ENCODE measurements at places on chromosomes 6 and 20.

GRCh38 chr6:129955584-129955983 lies 62.8 kb upstream of the L3MBTL3 start:
- no peak for DNase-seq

DNA sequence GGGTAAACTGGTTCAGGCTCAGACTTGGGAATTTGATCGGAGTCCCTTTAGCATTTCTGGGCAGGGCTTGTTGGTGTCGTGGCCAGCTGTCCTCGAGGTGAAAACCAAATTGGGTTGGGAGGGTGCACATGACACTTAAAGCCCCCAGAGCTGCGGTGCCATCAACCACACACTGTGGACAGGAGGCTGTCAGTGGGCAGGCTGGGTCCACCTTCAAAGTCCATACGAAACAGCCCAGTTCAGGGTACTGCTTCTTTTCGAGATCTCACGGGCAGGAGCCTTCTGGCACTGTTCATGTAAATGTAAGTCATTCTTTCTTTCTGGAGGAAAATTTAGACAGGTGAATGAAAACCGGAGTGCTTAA lies 7.0 kb downstream of the SYNJ2 start:
- no peak for DNase-seq

- no peak for DNase-seq
These were observed 81.5 kb downstream of the RREB1 start for GRCh38 chr6:7189101-7189758.

DNA sequence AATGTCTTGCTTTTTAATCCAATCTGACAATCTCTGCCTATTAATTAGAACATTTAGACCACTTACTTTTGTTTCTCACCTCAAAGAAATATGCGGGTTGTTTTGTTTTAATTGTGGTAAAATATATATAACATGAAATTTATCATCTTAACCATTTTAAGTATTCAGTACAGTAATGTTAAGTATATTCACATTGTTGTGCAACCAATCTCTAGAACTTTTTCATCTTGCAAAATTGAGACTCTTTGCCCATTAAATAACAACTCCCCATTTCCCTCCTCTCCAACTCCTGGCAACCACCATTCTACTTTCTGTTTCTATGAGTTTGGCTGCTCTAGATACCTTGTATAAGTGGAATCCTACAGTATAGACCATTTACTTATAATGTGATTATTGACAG lies 13.8 kb upstream of the TCP11 start:
- no peak for DNase-seq

DNA sequence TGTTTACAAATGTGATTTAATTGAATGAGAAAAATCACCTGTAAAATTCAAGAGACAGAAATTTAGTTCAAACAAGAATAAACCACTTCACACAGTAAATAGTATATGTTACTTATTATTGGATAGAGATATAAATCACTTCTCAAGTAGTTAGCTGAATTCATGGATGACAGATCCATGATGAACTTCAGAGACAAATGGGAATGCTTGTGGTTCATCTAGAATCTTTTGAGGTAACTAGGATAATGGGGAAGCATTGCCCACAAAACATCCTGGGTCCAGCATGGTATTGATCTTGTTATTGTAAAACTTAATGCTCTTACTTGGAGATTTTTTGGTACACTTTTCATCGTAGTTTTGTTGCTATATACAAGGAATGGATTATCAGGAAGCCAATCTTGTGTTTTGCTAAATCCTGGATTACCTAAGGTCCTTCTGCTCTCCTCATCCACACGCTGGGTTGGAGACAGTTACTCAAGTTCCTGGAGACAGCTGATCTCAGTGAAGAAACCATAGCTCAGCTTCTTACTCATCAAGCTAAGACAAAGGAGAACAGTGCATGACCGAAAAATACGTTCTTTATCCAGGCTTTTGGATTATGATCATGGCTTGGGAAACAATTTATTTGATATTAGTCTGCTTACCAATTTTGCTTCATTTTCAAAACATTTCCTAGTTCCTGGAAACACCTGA lies 142.5 kb upstream of the PREP start:
- no peak for DNase-seq

- DNase-seq, result no peak
These were observed 1182.4 kb downstream of the HACE1 start for GRCh38 chr6:103677290-103677689.

DNA sequence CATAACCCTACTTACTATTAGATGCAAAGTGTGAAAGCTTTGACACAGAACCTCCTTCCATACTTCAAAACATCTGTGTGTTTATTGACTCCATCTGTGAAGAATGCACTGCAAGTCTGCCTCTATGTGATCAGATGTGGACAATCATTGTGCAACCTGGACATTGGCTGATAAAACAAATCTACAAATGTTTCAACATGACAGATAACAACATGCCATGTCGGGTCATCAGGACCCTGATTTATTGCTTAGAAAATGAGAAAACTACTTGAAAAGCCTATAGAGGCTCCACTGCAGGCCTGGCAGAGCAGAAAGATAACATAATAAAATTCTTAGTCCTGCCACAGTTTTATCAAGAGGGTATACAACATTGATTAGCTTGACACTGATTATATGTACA lies 1286.4 kb downstream of the GRIK2 start:
- DNase-seq, result no peak

DNA sequence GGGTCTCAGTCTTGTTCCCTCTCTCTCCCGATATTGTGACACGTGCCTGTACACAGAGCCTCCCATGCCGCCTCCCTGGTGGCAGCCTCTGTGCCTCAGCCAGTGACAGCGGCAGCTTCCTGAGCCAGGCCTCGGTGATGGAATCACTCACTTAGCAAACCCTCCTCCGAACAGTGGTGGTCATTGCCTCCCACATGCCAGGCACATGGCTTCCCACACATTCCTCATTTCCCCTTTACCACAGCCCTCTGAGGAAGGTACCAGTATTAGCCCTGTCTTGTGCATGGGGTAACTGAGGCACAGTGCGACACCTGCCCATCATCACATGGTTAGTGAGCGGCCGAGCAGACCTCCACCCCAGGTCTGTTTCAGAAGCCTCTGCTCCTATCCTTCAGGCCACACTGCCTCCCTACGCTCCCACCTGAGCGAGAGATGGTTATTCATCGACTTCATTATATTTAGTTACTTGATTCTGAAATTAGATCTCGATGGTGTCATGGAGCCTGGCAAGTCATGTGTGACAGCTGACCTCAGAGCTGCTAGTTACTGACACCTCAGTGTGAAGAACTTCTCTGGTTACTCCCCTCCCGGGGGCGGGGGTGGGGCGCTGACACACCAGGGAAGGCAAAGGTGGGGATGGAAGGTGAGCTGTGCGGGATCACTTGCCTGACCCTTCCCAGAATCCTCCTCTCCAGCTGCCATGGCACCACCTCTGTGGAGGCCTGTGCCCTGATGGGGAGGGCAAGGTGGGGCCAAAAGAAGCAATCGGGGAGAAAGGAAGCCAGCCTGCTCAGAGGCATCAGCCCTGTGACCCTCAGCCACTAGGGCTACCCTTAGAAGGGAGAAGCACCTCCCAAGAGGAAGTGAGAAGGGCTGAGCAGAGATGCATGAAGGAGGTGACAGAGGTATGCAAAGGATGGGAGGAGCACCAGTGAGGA lies 17.9 kb downstream of the MDGA1 start:
- no peak for DNase-seq

GRCh38 chr6:40957616-40958492 lies 81.2 kb downstream of the UNC5CL start:
- DNase-seq, result no peak

DNA sequence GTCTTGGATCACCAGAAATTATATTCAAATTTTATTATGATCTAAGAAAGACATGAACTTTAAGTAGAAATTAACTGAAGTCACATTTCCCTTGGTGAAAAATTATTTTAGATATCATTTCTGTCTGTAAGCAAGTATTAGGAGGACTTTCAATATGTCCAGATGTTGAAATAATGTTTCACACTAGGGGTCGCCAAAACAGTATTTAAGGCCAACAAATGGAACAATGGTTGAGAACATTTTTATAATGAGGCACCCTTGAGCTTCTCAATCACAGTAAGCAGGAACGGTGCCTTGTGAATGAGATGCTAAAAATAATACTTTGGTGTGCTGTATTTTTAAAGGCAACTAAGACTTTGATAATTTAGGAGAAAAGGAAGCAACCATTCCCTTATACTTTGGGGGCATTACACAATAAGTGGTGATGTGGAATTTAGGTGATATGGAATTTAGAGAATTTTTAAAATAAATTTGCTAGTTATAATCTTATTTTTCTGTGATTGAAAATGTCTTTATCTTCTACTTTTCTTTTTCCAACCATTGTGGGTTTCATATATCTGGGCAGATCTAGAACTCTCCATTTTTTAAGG lies 9.6 kb upstream of the SF3B5 start:
- no peak for DNase-seq

- no peak for DNase-seq
These were observed 13.0 kb upstream of the BAG2 start for GRCh38 chr6:57159127-57159526.

DNA sequence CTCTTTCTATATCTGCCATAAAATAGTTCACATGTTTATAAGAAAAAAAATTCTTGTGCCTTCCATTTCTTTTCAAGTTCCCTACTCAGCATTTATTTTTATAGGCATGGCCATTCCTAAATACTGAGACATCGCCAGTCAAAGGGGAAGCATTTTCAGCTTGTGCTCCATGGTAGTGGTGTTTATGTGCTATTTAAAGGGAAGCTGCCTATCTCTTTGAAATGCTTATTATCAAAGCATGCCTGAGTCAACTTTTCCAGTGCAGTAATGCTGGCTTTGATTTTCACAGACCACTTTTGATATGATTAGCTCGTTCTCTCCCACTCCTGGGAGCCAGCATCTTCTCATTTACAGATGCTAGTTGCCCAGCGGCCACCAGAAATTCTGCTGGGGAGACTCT lies 124.1 kb upstream of the RIN2 start:
- DNase-seq, result no peak
